ENCODE measurements at places on chromosomes 12 and 14.
A peak's percentile ranks its signal among the peaks of the same experiment; 100 is the strongest.

DNA sequence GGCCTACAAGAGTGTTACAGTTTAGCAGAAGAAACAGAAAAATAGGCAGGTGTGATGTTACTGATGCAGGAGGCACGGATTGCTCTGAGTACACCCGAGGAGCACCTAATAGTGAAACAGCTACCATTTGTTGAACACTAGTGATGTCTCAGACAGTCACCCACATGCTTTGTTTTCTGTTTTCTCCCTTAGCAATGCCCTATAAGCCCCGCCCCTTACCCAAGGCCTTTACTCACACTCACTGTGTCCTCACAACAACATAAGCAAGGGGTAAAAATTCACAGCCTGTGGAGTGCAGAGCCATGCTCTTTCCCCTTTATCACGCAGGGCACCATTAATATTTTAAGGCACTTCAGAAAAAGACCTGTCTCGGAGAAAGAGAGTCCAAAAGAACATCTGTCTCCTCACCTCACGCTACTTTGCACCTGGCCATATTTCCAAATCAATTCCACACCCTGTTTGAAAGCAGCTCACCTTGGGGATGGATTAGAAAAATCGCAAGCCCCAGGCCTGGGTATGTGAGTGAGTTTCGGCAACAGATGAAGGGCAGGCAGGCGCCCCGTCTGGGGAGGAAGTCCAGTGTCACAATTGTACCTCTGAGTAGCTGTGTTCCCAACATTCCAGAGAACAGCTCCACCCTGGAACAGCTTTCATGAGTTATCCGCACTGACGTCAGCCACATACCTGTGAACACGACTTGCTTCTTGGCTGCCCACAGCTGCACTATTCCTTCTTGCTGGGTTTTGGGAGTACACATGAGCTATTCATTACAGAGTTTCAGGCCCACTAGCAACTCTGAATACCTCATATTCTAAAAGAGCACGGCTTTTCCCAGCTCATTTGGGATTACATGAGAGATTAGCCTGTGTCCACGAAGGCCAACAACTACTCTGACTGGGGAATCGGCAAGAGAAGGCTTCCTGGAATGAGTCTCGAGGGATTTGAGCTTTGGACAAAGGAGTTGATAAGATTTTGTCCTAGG is 26.0 kb downstream of the MAPK1IP1L start:
- no peak for DNase-seq

DNA sequence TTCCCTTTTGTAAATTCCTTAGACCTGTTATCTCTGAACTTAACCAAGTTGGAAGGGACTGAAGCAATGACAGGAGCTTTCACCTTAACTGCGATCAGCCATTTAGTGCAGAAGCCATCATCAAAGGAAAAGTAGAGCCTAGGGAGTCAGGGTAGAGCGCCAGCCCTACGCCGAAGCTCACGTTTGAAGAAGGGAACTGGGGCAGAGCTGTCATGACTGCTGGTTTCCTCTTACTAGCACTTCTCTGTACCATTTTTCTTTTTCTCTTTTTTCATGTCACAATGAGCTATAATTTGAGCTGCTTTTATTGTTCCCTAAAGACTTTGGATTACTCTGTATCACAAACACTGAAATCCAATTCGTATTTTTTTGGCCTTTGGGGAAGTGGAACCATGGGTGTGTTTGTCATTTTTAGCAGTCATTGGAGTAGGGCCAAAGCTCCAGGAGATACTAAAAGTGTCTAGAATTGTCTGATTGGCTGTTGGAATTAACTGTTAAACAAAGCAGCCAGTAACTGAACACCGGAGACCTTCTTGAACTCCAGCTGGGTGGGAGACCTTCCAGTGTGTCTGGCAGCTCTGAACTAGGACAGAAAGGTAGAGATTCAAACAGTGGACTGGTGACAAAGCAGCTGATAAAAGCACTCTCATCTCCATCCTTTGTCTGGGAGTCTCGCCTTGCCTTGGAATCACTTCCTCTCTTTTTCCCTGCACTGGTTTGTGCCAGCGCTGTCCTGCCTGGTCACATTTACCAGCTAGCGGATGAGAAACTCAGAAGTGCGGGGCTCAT is 9.1 kb downstream of the MTRFR start:
- DNase-seq, result no peak

- DNase-seq, result no peak
Measured at GRCh38 chr12:51997136-51997535, 9.6 kb upstream of the TAMALIN start.

- DNase-seq, result no peak
Measured at GRCh38 chr12:132355742-132356681, 26.6 kb upstream of the GALNT9 start.

GRCh38 chr14:30532264-30532663 is 26.7 kb upstream of the G2E3 start:
- DNase-seq, result no peak

- no peak for DNase-seq
Measured at GRCh38 chr12:40692765-40693206, 547 bp downstream of the CNTN1 start.

- DNase-seq, result peak; percentile 48
Measured at GRCh38 chr14:20873370-20874177, 17.6 kb upstream of the RNASE3 start.

DNA sequence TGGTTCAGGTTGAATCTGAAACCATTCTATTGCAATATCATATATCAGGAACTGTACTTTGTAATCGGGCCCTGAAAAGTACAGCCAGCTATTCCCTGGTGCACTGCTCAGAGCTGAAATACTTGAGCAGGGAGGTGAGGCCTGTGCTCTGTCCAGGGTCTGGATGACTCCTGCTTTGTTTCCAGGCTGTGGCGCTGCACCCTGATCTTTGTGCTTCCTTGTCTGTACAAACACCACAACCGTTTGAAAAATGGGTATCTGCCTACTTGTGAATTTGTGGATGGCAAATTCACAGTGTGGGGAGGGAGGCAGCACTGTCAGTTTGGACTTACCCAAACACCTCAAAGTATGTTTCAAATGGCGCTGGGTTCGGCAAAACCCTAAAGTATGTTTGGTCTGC is 155.4 kb upstream of the FAR2 start:
- DNase-seq, result no peak

GRCh38 chr12:39123580-39124253 is 218.3 kb upstream of the CPNE8 start:
- no peak for DNase-seq

- DNase-seq, result no peak
Measured at GRCh38 chr12:117321572-117321971, 39.9 kb downstream of the NOS1 start.

- no peak for DNase-seq
Measured at GRCh38 chr14:99350751-99351150, 78.8 kb upstream of the BCL11B start.
